Endothelial cell (in vitro differentiated cells): ENCODE measurements at places on chromosomes 12 and 14.

DNA sequence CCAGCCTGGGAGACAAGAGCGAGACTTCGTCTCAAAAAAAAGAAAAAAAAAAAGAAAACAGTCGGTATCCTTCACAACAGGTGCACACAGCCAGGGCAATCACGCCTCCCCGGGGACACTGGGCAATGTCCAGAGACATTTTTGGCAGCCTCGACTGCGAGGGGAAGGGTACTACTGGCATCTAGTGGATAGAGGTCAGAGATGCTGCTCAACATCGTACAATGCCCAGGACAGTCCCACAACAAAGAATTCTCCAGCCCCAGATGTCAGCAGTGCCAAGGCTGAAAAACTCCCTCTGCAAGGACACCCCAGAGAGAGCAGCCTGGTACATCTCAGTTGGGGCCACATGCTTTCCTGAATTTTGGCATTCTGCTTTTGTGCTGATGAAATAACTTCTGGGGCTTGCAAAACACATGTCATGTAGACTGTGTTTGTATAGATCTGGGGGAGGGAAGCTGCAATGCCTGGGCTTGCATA is 21.5 kb downstream of the ALDH2 start:
- no peak for DNase-seq

- DNase-seq = no peak
Measured at GRCh38 chr12:53804429-53804828, 52.6 kb upstream of the CISTR start.

DNA sequence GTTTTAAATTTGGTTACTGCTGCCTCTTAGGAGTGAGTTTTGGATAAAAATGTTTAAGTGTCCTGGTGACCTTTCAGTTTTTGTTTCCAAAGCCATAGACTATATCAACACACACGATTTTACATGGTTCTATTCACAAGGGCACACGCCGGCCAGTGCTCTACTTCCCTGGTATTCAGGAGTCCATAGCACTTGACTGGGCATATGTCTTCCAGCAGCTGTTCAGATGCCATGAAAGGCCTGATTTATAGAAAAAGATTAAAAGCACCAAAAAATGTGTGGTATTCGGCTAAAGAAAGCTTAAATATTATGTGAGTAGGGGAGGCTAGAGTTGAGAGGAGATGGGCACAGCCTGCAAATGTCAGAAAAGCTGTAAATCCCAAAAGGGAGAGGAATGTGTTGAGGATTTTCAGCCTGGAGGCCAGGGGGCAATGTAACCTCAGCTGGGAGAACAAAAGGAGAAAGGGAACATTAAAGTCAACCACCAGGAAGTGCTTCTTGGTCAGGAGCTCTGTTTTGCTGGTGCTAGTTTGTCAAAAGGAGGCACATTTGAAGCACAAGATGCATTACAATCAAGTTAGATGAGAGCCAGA is 478.4 kb downstream of the RAD51B start:
- DNase-seq = no peak

- no peak for DNase-seq
Measured at GRCh38 chr12:51346581-51346980, at the start of gene CELA1. Gene CELA1 (minus strand): TSS chr12:51346679. CDS start chr12:51346638, 41 bp downstream.

DNA sequence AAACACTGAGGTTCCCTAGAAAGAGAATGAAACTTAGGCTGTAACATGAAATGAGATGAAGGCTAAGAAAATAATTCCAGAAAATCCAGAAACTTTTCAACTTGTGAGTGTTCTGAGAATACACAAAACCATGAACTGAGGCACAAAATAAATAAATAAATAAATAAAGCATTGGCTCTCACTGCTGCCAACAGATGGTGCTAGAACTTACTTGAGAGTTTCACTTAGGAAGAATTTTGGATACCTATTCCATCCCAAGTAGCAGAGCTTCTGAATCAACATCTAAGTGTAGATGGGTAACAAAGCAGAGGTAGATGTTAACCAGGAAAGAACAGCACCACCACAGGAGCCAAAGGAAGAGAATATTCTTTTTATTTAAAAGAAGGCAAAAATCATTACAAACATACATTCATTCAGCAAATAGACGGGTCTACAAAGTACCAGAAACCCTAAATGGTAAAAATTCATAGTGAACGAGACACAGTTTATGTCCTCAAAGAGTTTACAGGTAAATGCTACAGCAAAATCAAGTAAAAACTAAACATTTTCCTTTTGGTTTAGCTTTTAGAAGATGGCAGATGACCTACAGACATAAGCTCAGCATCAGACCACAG is 16.7 kb downstream of the EPS8 start:
- no peak for DNase-seq

- DNase-seq = no peak
Measured at GRCh38 chr12:56928262-56928661, 5.9 kb downstream of the SDR9C7 start.

GRCh38 chr12:9888665-9889273 is 7.5 kb downstream of the KLRF2 start:
- DNase-seq = no peak

DNA sequence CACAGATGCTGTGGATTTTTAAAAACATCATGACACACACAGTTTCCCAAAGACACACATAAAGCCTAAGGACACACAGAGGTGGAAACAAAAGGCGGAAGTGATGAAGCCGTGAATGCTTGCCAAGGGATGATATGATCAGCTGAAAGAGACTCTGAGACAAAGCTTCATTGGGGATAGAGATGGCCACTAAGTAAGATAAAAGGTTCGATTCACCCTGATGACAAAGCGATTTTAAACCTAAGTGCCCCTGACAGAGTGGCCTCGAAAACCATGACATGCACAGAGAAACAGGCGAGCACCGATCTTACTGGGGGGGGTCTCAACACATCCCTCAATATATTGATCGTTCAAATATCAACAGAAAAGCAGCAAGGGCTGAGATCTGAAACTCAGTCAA is 20.3 kb upstream of the EIF5 start:
- DNase-seq = no peak

DNA sequence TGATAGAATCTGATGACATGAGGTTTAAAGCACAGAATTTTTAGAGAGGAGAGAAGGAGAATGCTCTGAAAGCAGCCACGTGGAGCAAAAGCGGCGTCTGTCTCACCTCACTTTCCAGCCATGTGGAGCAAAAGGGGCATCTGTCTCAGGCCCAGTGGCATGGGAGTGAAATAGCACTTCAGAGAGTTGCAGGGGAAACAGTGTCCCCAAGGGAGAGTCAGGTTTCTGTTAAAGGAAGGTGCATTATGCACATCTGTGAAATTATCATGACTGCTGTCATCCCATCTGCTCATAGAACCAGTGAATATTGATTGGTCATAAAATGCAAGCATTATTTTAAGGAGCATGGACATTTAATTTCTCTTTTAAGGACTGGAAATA is 124.0 kb downstream of the BICD1 start:
- no peak for DNase-seq

DNA sequence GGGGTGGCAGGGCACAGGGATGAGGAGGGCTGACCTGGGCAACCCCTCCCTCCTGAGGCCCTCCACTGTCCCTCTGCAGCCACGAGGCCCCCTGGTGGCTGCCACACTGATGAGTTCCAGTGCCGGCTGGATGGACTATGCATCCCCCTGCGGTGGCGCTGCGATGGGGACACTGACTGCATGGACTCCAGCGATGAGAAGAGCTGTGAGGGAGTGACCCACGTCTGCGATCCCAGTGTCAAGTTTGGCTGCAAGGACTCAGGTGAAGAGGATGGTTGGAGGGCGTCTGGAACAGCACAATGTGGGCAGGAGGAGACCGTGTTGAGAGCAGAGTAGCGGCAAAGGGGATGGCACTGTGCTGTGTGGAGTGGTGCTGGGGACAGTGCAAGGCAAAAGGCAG is 25.7 kb upstream of the LRP1-AS start:
- DNase-seq = peak; percentile 65

DNA sequence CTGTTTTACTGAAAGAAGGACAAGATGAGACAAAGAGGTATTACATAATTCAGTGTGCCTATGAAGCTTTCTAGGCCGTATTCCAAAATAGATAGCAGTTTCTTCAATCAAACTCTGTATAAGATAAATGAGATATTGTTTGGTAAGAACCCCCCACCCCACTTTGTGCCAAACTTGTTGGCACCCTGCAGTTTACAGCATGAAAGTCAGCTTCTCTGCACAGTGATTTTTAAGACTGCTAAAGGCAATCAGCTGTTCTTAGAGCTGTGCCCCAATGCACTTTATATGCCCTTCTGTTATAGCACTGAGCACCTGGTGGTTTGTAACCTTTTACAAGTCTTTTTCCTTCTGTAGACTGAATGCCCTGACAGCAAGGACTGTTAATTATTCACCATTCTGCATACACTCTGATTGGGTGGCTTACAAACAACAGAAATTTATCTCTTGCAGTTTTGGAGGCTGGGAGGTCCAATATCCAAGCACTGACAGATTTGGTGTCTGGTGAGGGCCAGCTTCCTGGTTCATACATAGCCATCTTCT is 76.7 kb downstream of the ANO4 start:
- no peak for DNase-seq

- DNase-seq = no peak
Measured at GRCh38 chr14:84228702-84229101, 1301.2 kb upstream of the FLRT2 start.

GRCh38 chr12:110913119-110914056 is 7.0 kb downstream of the MYL2 start:
- no peak for DNase-seq

- DNase-seq = no peak
Measured at GRCh38 chr12:43973385-43973784, 137.5 kb downstream of the TMEM117 start.

GRCh38 chr12:132517013-132517739 is 27.2 kb downstream of the FBRSL1 start:
- DNase-seq = no peak

DNA sequence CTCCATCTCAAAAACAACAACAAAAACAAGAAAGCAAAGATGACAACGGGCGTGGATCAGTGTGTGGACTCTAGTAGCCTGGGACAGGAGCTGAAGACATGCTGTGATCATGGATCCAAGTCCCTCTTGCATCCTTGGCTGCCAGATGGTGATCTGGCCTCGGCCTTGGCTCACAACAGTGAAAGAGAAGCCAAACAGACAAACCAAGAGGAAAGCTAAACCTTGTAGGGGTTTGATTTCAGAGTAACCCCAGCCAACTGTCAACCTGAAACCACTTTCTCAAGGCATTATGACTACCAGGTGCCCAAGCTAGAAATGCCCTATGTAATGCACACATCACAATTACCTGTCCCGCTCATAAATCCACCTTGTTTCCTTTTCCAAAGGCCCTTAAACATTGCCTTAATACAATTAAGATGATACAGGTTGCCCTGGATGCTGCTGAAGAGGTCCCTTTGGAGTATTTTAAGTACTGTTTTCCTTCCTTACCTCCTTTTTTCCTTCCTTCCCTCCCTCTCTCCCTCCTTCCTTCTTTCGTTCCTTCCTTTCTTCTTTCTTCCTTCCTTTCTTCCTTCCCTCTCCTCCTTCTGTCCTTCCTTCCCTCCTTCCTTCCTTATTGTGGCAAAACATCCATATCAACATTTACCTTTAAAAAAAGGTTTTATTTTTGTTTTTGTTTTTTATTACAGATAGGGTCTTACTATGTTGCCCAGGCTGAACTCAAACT is 41.4 kb upstream of the NINJ2 start:
- DNase-seq = no peak

GRCh38 chr12:16075887-16076286 is 164.8 kb downstream of the DERA start:
- DNase-seq = no peak

GRCh38 chr12:5567016-5567725 is 135.3 kb downstream of the NTF3 start:
- no peak for DNase-seq

DNA sequence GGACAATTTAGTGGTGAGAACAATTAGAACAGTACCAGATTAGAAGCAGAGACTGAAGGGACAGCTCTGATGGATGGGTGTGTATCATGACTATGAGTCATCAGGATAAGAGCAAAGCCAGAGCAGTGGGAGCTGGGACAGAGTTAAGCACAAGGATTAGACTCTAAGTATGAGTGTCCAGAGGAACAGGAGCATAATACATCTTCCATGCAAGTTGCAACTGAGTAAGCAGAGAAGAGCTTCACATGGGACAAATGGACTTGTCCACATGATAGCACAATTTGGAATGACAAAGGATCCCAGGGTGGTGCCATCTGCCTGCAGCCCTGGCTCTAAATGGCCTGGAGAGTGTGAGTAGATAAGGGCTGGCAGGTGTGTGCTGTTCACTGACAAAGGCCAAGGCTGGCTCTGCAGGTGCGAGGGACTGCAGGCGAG is 226.4 kb upstream of the CAND1 start:
- DNase-seq = no peak

GRCh38 chr14:61076556-61076955 is 95.5 kb downstream of the SLC38A6 start:
- DNase-seq = no peak

GRCh38 chr12:114954511-114955055 is 270.6 kb upstream of the TBX3 start:
- no peak for DNase-seq

GRCh38 chr14:60163693-60164092 is 1.5 kb downstream of the DHRS7 start:
- no peak for DNase-seq

- no peak for DNase-seq
Measured at GRCh38 chr14:50669441-50669986, 1.4 kb upstream of the SAV1 start.

DNA sequence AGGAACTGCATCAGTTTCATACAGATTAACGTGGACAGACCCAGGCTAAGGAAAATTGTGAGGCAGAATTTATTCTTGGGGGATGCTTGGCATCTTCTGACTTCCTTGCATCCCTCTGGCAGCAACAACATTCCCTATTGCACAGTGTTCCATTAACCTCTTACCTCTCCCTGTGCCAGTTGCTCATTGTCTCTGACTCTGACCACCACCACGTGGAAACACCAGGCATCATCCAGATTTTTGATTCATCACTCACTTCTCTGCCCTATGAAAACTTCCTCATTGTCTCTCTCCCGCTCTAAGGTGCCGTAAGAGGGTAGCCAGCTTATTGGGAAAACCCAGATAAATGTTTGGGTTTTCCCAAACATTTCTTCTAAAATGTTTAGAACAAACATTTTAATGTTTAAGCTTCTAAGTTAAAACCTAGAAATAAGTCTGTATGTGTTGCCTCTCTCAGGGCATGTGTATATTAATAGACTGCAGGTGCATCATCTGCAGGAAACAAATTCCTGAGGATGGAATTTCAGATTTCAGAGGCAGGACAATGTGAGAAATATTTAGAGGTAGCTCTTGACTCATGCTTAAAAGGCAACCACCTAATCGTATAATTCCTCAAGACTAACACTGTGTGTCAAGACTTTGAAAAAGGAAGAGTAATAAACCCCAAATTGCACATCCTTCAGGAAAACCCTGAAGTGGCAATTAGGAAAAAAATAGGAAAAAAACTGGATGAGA is 64.5 kb upstream of the SLC35F4 start:
- DNase-seq = no peak

GRCh38 chr12:112892856-112893255 is 13.9 kb upstream of the OAS1 start:
- DNase-seq = no peak

DNA sequence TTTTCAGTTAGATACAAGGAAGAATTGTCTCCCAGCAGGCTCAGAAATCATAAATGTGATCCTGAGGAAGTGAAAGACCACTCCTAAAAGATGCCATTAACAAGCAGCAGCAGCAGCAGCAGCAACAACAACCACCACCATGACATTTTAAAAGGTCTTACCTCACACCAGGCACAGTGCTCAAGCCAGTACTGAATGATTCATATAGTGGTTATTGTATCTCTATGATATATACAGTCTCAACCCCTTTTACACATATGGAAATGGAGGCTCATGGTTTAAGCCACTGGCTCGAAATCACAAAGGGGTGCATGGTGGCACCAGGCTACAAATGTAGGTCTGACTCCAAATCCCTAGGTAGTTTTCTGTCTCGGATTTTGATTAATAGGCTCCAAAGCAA is 126.9 kb downstream of the KTN1 start:
- DNase-seq = no peak
